ENCODE measurements at places on chromosomes 13 and 19.

- DNase-seq: no peak
Measured at GRCh38 chr13:98539666-98540065, 37.2 kb downstream of the STK24 start.

DNA sequence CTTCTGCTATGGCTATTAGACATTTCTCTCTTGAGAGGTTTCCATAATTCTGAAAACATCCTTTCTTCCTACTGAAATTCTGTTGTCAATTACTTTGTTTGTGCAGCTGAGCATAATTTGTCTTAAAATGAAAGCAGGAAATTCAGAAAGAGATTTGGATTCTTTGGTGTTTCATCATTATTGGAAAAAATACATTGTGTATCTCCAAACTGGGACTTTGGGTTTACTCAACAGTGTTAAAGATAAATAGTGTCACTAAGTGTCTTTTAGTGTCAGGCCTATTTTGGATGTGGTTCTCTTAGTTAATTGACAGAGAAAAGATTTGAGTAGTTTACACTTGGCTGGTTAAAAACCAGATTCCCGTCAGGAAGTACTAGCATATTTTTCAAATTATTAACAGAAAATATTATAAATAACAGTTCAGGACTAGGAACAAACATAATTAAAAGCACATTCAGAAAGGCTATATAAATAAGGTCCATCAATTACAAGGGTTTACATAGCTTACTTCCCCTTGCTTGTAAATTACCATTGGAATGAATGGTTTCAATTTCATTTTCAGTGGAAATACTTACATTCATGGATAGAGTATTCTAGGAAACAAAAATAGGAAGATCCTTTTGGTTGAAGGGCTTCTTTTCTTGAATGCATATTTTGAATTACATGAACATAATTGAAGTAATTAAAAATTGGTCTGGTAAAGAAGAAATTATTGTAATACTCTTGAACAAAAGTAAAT, 483.1 kb downstream of the GPC6 start:
- DNase-seq: no peak

GRCh38 chr13:112769615-112770014, 79.8 kb downstream of the ATP11A start:
- no peak for DNase-seq

DNA sequence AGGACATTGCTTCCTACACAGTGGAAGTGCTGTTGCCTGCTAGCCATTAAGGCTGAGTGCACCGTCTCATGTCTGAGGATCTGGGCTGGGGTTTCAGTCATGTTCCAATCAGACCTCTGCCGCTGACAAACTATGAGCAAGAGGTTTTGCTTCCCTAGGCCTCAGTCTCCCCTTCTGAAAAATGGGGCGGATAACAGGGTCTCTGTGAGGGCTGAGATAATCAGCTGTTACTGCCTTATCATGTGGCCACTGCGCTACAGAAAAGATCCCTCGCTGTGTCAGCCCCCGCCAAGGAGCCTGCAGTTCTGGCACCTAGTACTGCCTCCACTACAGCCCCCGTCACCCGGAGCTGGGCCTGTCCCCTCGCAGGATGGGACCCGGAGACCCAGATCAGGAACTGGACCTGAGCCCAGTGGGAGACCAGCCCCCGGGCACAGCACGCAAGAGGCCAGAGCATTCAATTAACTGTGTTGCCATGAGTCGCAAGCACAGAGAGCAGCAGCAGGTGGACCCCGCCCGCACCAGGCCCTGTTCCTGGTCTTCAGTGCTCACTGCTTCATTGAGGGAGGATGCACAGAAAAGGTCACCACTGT, 3.0 kb upstream of the PNKP start:
- no peak for DNase-seq

DNA sequence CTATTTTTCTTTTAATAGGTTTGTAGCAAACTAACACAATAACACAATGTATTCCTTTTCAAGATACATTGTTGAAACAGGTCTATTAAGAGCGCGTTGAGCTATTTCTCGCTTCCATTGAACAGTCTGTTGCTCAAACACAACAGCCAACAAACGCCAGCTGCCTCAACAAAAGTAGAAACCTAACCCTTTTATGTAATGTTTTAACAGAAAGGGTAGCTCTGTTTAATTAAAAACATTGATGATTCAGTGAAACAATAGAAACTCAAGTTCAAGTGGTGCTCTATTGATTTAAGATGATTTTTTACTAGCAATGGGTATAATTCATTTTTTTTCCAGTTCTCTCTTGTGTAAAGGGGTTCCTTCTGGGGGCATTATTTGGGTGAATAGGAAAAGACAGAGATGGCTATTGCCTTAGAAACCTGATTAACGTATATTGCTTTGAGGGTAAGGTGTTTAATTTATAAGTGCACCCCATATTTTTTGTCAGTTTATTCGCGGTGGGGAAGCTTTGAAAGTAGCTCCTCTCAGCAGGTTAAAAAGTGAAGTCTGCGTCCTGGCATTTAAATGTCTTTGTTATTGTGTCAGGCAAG, 14.9 kb downstream of the ZIC2 start:
- no peak for DNase-seq

- no peak for DNase-seq
Measured at GRCh38 chr13:40311356-40312101, 354.9 kb downstream of the FOXO1 start.

DNA sequence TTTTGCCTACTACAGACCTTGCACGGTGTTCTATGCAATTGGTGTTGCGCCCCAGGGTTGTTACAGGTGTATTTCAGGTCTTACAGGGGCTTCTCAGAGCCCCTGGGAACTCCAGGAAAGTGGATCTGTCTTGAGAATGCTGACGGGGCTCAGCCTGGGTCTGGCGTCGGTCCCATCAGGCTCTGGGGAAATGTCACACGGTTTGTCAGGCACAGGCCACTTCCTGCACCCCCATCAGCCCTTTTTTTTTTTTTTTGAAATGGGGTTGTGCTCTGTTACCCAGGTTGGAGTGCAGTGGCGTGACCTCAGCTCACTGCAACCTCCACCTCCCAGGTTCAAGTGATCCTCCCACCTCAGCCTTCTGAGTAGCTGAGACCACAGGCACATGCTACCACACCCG, 13.2 kb downstream of the CLEC4G start:
- DNase-seq: no peak

- no peak for DNase-seq
Measured at GRCh38 chr13:106487129-106487528, 48.3 kb downstream of the EFNB2 start.

Measured in ACHN (cell line).